CMK (cell line): ENCODE measurements at places on chromosomes 7 and 10.

DNA sequence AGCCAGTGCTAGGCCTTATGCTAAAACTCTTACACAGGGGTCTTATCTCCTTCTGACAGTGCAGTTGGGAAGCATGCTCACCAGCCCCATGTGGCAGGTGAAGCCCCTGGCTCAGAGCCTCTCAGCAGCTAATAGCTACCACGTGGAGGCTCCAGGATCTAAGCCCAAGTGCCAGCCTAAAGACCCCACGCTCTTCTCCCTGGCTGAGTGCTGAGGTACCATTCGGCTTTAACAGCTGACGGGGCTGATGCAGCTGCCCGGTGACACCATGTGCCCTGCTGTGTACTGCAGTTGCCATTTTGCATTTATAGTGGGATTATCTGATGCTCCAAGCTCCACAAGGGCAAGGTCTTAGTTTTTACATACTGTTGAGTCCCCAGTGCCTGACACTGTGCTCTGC lies 515.7 kb upstream of the GALNT17 start:
- no peak for DNase-seq

GRCh38 chr7:42093349-42093905 lies 143.6 kb downstream of the GLI3 start:
- DNase-seq = no peak

DNA sequence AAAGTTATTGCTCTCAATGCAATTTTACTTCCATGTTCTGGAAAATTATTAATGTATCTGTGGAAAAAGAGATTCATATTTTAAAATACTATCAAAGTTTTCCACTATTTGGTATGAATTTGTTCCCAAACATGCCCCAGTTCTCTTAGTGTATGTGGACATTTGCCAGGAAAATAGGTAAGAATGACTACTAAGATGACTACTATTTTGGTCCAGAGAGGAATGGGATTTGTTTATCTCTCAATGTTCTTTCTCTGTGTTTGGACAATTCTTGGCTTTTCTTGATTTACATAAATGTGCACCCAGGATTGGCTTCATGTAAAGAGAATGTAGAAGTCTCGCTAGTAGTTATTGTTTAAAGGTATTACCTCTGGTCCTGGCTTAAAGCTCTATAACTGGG lies 60.3 kb upstream of the POT1 start:
- no peak for DNase-seq

- DNase-seq = no peak
Measured at GRCh38 chr10:34981844-34982243, 108.3 kb downstream of the CUL2 start.

DNA sequence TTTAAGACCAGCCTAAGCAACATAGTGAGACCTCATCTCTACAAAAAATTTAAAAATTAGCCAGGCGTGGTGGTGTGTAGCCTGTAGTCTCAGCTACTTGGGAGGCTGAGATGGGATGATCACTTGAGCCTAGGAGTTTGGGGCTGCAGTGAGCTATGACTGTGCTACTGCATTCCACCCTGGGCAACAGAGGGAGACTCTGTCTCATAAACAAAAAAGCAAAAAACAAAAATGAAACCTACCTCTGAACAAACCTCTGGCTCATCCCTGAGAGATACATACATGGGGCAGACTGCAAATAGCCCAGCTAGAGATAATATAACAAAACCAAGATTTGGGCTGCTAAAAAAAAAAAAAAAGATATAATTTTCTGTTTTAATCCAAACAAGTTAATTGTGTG lies 19.5 kb downstream of the C10orf67 start:
- no peak for DNase-seq

- DNase-seq = no peak
Measured at GRCh38 chr10:14507781-14508180, 177.1 kb upstream of the FRMD4A start.

GRCh38 chr10:49595003-49595712 lies 15.0 kb upstream of the SLC18A3 start:
- DNase-seq = no peak

GRCh38 chr7:141709318-141709717 lies 1.2 kb downstream of the WEE2 start:
- DNase-seq = no peak

GRCh38 chr10:102083541-102083940 lies 18.4 kb downstream of the HPS6 start:
- no peak for DNase-seq

GRCh38 chr10:131399981-131400380 lies 88.5 kb upstream of the TCERG1L start:
- DNase-seq = no peak

DNA sequence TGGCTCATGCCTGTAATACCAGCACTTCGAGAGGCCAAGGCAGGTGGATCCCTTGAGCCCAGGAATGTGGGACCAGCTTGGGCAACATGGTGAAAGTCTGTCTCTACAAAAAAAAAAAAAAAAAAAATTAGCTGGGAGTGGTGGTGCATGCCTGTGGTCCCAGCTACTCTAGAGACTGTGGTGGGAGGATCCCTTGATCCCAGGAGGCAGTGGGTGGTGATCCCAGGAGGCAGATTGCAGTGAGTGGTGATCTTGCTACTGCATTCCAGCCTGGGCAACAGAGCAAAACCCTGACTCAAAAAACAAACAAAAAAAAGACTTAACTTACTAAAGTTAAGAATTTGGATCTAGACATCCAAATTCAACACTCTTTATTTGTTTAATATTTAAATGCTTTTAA lies 10.2 kb upstream of the ADO start:
- DNase-seq = no peak

- DNase-seq = no peak
Measured at GRCh38 chr7:118109607-118110006, 74.4 kb upstream of the LSM8 start.

DNA sequence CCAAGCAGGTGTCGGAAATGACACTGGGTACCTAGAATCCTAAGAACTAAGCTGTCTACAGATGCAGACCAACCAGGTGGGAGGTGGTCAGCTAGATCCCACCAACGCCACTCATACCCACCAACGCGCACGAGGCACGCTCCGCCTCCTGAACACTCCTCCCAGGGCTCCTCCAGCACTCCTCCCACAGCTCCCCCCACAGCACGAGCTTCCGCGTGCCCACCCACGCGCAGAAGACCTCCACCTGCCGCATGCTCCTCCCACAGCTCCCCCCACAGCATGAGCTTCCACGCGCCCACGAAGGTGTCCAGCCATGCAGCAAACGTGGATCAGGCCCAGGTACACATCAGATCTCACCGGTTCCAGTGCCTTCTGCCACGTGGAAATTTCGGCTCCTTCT lies 196.0 kb downstream of the MAD1L1 start:
- no peak for DNase-seq

DNA sequence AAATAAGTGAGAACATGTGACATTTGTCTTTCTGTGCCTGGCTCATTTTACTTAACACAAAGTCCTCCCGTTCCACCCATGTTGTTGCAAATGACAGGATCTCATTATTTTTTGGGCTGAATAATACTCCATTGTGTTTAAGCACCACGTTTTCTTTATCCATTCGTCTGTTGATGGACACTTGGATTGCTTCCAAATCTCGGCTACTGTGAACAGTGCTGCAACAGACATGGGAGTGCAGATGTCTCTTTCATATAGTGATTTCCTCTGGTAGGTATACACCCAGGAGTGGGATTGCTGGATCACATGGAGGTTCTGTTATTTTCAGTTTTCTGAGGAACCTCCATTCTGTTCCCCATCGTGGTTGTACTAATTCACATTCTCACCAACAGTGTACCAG lies 264.4 kb upstream of the GALNT17 start:
- DNase-seq = no peak

GRCh38 chr10:59945590-59945989 lies 39.2 kb upstream of the CCDC6 start:
- no peak for DNase-seq

- DNase-seq = no peak
Measured at GRCh38 chr7:143439866-143440265, 3.4 kb upstream of the TAS2R60 start.

- no peak for DNase-seq
Measured at GRCh38 chr10:123633106-123633505, 33.0 kb upstream of the GPR26 start.

DNA sequence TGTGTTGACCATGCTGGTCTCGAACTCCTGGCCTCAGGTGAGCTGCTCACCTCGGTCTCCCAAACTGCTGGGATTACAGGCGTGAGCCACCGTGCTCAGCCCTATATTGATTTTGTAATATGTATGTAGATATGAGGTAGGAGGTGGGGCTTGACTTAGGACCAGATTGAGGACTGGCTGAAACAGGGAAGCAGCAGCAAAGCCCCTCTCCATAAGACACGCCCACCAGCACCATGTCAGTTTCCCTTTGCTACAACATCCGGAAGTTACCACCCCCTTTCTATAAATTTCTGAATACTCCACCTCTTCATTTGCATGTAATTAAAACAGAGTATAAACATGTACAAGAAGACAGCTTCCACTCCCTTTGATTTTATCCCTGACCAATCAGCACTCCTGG lies 47.9 kb upstream of the MYL10 start:
- DNase-seq = no peak

DNA sequence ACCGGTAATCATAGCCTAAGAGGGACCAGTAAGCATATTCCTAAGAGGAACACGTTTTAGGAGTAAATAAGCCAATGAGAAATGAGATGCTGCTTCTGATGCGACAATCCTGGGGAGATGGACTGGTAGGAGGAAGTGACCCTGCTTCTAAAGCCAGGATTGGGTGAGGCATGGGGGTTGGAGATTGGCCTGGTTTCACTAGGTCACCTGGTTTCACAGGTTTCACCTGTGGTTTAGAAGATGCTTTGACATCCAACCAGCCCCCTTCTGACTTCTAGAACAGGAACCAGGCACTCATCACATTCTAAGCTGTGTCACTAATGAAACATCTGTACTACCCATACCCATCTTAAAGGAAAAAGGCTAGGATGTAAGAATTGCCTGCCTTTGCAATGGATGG lies 53.0 kb upstream of the BAMBI start:
- no peak for DNase-seq

- no peak for DNase-seq
Measured at GRCh38 chr10:65312876-65313275, 1613.0 kb upstream of the LRRTM3 start.

GRCh38 chr7:34143402-34143801 lies 238.1 kb downstream of the BMPER start:
- DNase-seq = no peak

GRCh38 chr10:48377751-48378530 lies 71.5 kb downstream of the MAPK8 start:
- DNase-seq = no peak

DNA sequence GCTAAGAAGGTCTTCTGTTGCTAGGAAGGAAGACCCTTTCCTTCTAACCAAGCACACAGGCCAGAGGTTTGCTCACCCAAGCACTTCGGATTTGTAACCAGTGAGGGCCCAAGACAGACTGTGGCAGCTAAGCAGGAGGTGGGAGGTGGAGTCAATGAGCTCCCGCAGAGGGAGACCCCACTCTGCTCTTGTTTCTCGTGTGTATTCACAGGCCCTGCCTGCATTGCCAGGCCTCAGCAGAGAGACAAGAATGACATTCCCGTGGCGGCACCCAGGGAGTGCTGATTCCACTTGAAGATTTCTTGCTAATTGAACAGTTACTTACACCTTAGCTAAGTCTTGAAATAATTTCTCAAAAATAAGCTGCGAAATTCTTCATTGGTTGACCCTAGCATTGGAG lies 13.4 kb downstream of the PKD1L1 start:
- no peak for DNase-seq

DNA sequence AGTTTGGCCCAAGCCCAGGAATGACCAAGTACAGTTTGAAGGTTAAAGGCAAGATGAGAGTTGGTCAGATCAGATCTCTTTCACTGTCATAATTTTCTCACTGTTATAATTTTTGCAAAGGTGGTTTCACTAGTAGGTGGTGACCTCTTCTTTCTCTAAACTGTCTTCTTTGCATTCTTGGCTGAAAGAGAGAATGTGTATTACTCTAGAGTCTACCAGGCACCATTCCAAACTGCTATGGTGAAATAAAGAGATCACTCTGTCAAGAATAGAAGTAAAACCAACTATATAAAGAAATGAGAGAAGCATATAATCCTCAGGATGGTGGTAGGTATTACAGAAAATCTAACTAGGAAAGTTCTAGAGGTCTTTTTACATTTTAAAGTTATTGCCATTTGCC lies 72.7 kb downstream of the DYNC1I1 start:
- DNase-seq = no peak

- no peak for DNase-seq
Measured at GRCh38 chr10:132605390-132605789, 67.8 kb downstream of the INPP5A start.

- DNase-seq = no peak
Measured at GRCh38 chr7:67882843-67883242, 886.2 kb downstream of the TYW1 start.

DNA sequence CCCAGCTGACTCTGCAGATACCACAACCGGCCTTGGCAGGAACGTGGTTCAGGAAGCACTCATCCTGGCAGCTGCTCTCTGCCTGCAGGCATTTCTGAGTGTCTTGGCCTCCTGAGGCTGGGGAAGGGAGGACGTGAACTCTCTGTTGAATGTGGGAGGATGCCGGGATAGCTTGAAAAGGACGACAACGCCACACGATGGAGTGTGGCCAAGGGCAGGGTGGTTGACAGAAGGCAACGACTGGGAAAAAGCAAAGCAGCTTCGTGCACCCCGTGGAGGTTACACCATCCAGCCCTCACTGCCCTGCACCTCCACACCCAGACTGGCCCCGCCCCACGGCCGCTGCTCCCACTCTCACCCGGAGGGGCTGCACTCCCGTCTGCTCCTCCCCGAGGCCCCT lies 466.1 kb upstream of the FOXK1 start:
- no peak for DNase-seq

DNA sequence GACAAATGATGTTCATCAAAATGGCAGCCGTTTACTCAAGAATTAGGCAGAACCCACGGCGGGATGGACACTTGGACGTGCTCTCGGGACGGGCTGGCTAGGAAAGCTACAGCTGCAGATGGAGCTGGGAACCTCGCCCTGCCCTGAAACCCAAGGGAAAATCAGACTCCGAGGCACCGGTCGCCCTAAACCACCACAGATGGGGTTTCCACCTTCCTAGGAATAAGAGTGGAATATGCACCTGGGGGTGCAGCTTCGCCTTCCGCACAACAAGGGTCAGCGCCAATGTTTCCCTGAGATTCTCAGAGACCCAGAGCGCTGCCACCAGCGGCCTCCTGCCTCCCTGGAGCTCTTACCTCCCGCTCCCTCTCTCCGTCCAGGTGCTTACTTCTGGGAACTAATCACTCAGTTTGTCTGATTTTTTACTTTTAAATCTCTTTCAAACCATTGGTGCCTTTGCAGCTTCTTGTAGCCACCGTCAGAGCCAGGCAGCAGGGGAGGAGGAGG lies 122.7 kb downstream of the DYNC2I1 start:
- no peak for DNase-seq

DNA sequence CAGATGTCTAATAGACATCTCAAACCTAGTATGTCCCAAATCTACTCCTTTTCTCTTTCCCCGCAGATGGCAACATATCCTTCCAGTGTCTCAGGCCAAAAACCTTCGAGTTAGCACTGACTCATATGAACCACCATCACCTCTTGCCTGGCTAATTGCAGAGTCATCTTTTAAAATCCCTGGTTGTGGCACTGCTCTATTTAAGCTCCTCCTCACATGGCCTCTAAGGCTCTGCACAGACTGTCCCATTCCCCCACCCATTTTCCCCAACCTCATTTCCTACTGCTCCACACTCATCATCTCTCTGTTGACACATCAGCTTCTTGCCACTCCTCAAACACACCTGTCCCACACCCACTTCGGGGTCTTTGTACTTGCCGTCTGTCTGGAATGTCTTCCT lies 16.8 kb upstream of the HBP1 start:
- DNase-seq = no peak

- no peak for DNase-seq
Measured at GRCh38 chr7:143458681-143459080, 15.4 kb downstream of the TAS2R60 start.
